ENCODE measurements at places on chromosomes 16 and 17.

GRCh38 chr16:50603206-50604064 lies 55.2 kb downstream of the NKD1 start:
- DNase-seq = peak; percentile 77

GRCh38 chr17:38508570-38508950 lies 80.3 kb downstream of the ARHGAP23 start:
- DNase-seq = no peak

DNA sequence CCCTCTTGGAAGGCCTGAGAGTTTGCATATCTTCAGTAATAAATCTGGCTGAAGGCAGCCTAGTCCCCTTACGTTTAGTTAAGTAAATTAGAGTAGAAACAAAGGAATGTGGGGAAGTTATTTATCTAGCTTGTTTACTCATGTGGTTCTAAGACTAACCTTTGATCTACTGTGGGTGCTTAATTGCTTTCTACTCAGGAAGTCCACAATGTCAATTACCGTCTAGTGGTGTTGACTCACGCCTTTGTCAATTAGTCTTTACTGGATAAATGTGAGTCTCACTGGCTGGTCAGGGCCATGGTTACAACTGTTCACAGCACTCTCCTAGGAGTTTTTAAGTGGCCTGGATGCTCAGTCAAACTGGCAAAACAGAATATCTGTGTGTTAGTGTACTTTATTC lies 2338.4 kb downstream of the TP53TG3F start:
- DNase-seq = no peak

DNA sequence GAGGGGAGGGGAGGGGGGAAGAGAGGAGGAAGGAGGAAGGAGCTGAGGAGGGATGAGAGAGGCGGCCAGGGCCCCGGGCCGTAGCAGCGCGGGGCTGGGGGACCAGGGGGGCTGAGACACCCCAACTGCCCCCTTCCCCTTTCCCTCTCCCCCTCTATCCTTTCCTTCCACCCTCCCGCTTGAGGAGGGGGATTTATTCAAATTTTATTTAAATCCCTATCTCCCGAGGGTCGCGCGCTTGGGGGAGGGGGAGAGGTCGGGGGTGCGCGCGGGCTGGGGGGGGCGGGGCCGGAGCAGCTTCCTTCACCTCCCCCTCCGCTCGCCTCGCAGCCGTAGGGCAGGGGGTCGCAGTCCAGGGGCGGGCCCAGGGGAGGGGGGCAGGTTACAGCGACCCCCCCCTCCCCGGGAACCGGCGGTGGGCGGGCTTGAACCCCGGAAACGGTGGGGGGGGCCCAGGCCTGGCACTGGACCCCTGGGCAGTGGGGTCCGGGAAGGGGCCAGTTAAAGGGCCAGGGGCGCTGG lies at the start of gene FBXL19:
Gene FBXL19, plus strand, starts transcription at position 19 of the 522 bp plus-strand sequence. CDS start 2,183 bp downstream, outside the sequence.
- no peak for DNase-seq

DNA sequence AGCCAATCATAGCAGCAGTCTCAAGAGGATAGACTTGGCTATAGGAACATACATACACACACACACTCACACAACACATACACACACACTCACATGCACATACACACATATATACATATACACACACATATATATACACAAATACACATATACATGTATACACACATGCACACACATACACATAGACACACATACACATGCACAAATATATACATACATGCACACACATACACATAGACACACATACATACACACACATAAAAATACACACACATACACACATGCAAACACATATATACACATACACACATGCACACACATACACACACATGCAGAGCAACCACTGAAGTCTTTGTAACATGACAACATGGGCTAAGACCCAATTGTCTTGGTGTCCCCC lies 19.7 kb downstream of the CBLN1 start:
- no peak for DNase-seq

DNA sequence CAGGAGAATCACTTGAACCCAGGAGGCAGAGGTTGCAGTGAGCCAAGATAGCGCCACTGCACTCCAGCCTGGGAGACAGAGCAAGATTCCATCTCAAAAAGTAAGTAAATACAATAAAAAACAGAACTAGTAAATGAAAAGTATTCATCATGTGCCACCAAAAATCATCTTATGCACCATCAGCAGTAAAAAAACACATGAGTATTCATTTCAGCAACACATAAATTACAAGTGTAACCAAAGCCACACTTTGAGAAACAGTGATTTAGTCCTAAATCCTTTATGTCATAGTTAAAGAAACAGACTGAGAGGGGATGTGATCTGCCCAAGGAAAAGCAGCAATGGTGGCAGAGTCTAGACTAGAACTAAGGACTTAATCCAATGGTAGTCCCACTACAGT lies 13.0 kb downstream of the DCUN1D3 start:
- DNase-seq = no peak

DNA sequence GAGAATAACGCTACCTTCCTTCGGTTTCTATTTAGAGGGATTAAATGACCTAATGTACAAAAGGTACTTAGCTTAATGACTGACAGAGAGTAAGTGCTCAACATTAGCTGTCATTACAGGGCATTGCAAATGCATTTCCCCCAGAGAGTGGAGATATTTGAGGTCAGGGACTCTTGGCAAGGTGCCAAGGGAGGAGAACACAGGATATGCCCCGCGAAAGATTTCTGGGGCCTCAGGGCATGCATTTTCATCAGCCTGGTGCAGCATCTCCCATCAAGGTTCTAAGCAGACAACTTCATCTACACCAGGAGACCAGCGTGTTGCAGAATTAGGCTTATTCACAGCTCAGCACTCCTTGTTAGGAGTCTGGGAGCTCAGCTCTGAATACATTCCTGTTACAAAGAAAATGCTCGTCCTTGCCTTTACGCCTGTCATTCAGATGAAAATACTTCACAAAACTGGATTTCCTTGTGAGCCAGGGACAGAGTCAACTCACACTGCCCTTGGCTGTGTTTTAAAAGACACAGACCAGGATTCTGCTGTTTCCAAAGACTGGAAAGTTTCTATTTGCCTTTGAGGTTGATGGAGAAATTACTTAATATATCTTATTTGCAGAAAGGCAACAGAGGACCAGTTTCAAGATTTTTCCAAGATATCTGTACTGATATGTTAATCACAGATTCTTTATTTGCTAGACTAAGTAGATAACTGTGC lies 108.2 kb downstream of the VAT1L start:
- no peak for DNase-seq

DNA sequence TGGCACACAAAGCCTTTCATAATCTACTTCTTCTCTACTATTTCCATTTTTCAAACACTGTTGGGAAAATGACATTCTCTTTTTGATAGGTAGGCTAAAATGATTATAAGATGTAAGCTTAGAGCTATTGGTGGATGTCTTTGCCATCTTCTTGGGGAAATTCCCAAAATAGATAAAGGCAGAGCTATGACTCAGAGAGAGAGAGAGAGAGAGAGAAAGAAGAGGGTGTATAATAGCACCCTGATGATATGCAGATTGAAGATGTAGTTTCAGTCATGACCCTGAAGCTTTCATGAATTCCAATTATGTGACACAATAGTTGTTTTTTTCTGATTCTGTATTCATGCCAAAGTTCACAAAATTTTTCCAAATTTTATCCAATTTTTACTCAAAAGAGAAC lies 529.1 kb downstream of the HS3ST4 start:
- no peak for DNase-seq

- no peak for DNase-seq
Measured at GRCh38 chr17:51120357-51120738, 320 bp downstream of the SPAG9 start.

- DNase-seq = no peak
Measured at GRCh38 chr16:56679818-56680217, 2.5 kb upstream of the MT1X start.

GRCh38 chr17:70144260-70144846 lies 25.0 kb upstream of the KCNJ2 start:
- DNase-seq = peak; percentile 39

DNA sequence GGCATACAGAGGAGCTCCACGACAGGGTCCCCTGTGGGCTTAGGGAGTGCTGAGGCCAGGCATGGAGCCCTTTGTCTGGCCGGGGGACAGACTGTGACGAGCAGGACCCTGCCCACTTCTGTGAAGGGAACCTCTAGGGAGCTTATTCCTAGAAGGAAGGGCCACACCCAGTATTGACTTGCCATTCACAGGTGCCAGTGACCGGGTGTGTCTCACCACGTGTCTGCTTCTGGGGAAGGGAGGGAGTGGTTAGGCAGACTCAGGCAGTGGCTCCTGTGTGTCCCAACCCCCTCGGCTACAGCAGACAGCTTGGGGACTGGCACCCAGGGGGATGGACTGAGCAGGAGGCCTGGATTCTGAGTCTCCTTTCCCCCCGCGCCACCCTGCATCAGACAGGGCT lies 57.2 kb downstream of the SOCS1 start:
- no peak for DNase-seq

GRCh38 chr17:66953630-66954020 lies 10.9 kb upstream of the CACNG4 start:
- DNase-seq = no peak
